Activated T-helper 2 cell treated with anti-CD3 and anti-CD28 coated beads, Interferon-gamma antibody, Interleukin-2, Interleukin-4, amounts not matched to agents 10 μg/mL and 5 μg/mL and 100 μg/mL, durations not matched to agents 14 hours and 24 hours and 36 hours (primary cell): ENCODE measurements at places on chromosomes 5 and 9.

- no peak for DNase-seq
These were observed 912.3 kb downstream of the TAF11L14 start for GRCh38 chr5:18546591-18546990.

DNA sequence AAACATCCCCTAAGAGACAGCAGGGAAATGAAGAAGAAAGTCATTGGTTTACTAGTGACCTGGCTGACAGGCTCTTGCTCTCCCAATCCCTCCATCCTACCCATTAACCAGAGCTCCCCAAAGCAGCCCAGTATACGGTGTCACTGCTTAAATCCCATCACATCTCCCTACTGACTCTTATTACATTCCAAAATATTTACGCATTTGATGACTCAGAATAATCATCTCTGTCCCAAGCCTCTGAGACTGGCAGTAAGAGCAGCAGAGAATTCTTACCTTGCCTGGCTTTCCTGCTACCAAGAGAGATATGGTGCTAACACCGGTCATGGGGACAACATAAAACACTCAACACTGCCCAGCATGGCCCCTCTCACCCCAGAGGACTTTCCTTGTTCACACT, 20.2 kb upstream of the WHRN start:
- DNase-seq = no peak

DNA sequence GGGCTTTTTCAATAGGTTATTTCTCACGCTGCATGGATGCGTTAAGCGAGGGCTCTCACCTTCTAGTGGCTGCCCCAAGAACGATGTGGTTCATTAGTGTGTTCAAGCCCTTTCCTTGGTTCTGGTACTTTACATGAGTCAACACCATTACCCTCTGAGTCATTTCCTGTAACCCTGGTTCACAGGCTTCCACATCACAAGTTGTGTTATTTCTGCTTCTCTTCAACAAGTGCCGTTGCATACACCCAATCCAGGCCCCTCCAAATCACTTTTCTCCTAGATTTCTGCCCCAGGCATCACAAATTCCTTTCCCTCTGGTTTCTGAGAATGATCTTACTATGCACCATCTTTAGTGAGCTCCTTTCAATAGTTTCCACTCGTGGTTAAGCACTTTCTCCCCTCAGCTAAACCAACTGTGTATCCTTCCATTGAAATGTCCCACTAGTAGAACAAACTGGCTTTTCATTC, 69.5 kb upstream of the RAD23B start:
- DNase-seq = peak; percentile 9

DNA sequence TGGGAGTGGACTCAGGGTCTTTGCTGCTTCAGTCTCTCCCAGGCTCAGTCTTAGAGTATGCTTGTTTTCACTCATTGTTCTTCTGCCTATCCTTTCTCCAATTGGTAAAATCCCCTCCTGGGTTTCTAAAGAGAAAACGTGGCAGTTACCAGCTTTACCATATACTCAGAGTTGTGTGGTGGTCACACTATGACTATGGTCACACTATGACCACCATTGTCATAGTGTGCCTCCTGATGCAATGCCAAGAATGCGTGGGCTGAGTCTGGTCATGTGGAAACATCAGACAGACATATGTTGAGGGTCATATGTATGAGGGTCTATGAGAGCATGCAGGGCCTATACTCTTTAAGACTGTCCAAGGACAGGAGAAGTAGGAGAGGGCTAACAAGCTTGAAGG, 326.5 kb upstream of the PRR16 start:
- no peak for DNase-seq

GRCh38 chr9:73741316-73741715, 589.7 kb downstream of the ANXA1 start:
- DNase-seq = no peak

GRCh38 chr9:94668418-94668927, 29.2 kb upstream of the FBP1 start:
- no peak for DNase-seq

DNA sequence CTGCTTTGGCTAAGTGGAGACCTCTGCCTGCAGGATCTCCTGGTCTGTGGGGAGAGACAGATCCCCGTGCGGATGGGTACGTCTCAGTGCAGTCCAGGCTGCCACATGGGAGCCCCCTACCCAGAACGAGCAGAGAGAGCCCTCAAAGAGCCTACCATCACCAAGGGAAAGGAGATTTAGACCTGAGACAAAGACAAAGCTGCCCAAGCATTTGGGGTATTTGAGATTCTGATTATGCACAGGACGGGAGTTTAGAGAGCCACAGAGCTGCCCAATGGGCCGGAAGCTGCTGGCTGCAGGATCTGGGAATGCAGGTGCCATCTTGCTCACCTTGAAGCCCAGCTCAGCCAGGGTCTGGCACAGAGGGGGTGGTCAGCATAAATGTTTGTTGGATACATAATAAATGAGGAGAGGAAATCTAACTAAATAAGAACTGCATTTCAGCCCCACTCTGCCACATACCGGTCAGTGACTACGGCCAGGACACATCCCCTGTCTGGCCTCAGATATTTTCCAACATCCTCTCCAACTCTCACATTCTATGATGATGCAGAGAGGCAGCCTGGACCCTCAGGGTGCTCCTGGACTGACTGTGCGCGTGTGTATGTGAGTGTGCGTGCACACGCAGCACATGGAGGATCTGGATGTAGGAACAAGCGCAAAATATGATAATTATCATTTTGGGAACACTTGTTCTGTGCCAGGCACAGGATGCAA, 157.8 kb downstream of the FGF18 start:
- no peak for DNase-seq

- no peak for DNase-seq
These were observed 448.4 kb downstream of the BNC2 start for GRCh38 chr9:16422114-16422513.

DNA sequence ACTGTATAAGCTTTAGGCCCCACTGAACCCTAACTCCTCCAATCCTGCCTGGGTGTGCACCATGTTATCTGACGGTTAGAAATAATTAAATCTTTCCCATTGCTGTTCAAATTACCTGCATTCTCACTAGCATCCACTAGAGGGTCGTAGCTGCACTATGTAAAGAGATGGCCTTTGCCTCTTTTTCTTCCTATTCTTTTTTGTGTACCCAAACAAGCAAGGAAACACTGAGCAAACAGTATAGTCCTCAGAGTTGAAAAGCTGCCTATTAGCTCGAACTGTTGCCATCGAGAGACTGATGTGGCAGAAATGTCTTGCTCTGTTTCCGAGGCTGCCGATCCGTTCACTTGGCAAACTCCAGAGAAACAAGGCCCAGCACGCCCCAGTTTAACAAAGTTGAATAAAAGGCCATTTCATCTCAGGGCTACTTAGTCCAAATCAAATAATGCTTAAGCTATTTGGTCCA, 163.8 kb upstream of the TRPM3 start:
- DNase-seq = no peak
